Smooth muscle cell of the pulmonary artery (primary cell): ENCODE measurements at places on chromosomes 1 and 21. TPM values are rescaled to one million over a fixed set of nuclear protein-coding genes. Genes with fewer than 3 reads are reported as not detected.

The ELF3 gene
- total RNA-seq = 0.20 and 2.2 TPM in 2 replicates

The CRP gene
- not detected in 2 replicates for total RNA-seq

The S100A12 gene
- total RNA-seq = not detected in 2 replicates

The LCE1C gene
- not detected in 2 replicates for total RNA-seq

The SFN gene
- 0.20 and 1.2 TPM in 2 replicates for total RNA-seq

The FGR gene
- under 0.01 and 0.30 TPM in 2 replicates for total RNA-seq
